ENCODE measurements at places on chromosomes 2 and 18. TPM values are rescaled to one million over a fixed set of nuclear protein-coding genes. Genes with fewer than 3 reads are reported as not detected.

DNA sequence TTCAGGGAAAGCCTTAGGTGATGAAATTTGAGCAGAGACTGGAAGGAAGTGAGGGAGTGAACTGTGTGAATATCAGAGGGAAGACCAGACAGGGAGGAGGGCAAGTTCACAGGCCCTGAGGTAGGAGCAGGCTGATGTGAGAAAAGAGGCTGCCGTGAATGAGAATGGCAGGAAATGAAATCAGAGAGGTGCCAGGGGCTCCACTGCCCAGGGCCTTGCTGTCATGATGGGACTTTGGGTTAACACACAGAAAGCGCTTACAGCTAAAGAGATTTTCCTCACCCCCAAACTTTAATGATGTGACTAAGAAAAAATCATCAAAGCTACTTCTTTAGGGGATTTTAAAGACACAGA lies 53.8 kb downstream of the MARCHF4 start:
- peaks cover 20% of the 10 kb centered on the region for H3K36me3 ChIP-seq
- peak overlapping the region; percentile 99 for H3K27ac ChIP-seq
- DNase-seq: no peak
- H3K4me3 ChIP-seq: peak overlapping the region; percentile 66

GRCh38 chr2:239238839-239239606 lies 161.8 kb downstream of the HDAC4 start:
- peaks cover 2% of the 10 kb centered on the region for H3K27me3 ChIP-seq
- H3K4me1 ChIP-seq: peaks cover 10% of the 10 kb centered on the region
- H3K4me3 ChIP-seq: no peak overlapping the region
- H3K27ac ChIP-seq: no peak overlapping the region
- DNase-seq: no peak

DNA sequence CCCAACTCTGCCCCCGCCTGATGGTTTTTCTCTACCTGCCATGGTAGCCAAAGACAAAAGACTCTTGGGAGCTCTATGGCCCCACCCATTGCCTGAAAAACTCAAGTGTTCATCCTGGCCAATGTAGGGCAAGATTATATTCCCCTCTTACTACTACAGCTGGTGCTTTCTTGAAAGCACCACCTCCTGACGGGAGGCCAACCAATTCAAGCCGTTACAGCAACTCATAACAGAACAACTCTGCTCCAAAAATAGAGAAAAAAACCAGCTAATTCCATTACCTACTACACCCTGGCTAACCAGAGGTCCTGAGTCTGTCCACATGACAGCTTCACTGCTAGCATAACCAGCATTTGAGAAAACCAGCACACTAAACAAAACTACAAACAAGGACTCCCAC lies 127.5 kb upstream of the GAREM1 start:
- no peak overlapping the region for H3K4me3 ChIP-seq
- DNase-seq: no peak
- H3K27me3 ChIP-seq: no peaks in the 10 kb centered on the region
- no peak overlapping the region for H3K27ac ChIP-seq
- no peaks in the 10 kb centered on the region for H3K36me3 ChIP-seq
- no peaks in the 10 kb centered on the region for H3K4me1 ChIP-seq

DNA sequence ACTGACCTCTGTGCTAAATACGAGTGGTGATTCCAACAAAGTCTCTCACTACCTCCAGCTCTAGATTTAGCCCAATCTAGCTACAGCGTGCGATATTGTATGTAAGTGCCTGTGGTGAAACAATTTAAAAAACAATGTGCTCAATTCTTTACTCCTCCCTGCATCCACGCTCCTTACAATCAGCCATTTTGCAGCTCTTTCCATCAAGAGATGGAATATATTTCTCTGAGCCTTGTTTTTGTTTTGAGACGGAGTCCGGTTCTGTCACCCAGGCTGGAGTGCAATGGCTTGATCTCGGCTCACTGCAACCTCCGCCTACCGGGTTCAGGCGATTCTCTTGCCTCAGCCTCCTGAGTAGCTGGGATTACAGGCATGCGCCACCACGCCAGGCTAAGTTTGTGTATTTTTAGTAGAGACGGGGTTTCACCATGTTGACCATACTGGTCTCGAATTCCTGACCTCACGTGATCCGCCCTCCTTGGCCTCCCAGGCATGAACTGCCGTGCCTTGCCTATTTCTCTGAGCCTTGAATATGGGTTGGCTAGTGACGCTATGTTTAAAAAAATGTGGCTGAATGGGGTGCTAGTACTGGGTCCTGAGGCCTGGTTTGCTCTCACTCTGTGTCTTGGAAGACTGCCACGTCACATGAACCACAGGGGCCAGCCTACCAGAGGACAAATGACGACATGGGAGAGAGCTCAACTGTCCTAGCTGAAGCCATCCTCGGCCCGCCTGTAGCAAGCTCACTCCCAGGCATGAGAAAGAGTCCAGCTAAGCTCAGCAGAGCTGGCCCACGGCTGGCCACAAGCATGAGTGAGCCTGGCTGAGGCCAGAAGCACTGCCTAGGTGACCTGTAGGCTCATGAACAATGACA lies 14.8 kb downstream of the WDFY1 start:
- no peak for DNase-seq
- H3K36me3 ChIP-seq: peaks cover 20% of the 10 kb centered on the region
- peaks cover 3% of the 10 kb centered on the region for H3K27me3 ChIP-seq

DNA sequence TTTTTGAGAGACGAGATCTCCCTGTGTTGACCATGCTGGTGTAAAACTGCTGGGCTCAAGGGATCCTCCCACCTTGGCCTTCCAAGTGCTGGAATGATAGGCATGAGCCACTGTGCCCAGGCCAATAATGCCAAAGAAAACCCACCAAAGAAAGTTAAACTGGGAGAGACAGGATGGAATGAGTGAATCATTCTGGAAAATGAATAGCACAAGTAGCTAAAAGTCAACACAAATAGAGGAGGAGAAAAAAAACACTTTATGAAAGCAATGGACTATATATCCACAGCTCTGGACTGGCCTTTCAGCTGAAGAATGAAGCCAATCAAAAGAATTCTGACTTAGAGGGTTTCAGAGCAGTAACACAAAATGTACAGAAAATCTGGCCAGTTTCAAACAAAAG lies 23.9 kb downstream of the IAH1 start:
- peak; percentile 41 for DNase-seq
- peaks cover 45% of the 10 kb centered on the region for H3K36me3 ChIP-seq
- H3K27me3 ChIP-seq: peaks cover 2% of the 10 kb centered on the region
- H3K4me3 ChIP-seq: no peak overlapping the region
- peak overlapping the region; percentile 63 for H3K27ac ChIP-seq
- peaks cover 12% of the 10 kb centered on the region for H3K4me1 ChIP-seq

GRCh38 chr2:30775833-30776232 lies 31.4 kb downstream of the CAPN13 start:
- no peak for DNase-seq
- H3K4me3 ChIP-seq: no peak overlapping the region
- peaks cover 1% of the 10 kb centered on the region for H3K27me3 ChIP-seq
- no peaks in the 10 kb centered on the region for H3K4me1 ChIP-seq

GRCh38 chr2:131520526-131520925 lies 7.2 kb upstream of the CCDC74A start:
- no peaks in the 10 kb centered on the region for H3K36me3 ChIP-seq
- H3K4me3 ChIP-seq: no peak overlapping the region
- H3K4me1 ChIP-seq: no peaks in the 10 kb centered on the region
- no peak overlapping the region for H3K27ac ChIP-seq
- no peak for DNase-seq

DNA sequence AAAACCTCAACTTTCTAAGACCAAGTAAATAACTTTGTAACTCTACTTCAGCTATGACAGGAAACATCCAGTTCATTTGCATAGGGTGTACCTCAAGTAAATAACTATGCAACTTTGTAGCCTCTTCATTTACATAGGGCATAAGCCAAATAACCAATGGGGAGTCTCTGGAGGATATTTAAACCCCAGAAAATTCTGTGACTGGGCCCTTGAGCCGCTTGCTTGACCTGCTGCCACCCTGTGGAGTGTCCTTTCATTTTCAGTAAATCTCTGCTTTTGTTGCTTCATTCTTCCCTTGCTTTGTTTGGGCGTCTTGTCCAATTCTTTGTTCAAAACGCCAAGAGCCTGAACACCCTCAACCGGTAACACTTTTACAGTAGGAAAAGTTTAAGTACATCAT lies 1112.7 kb upstream of the NRXN1 start:
- H3K36me3 ChIP-seq: no peaks in the 10 kb centered on the region
- H3K4me3 ChIP-seq: no peak overlapping the region
- no peak for DNase-seq
- peaks cover 8% of the 10 kb centered on the region for H3K4me1 ChIP-seq

- H3K4me1 ChIP-seq: no peaks in the 10 kb centered on the region
- no peak for DNase-seq
- H3K27ac ChIP-seq: no peak overlapping the region
- no peaks in the 10 kb centered on the region for H3K27me3 ChIP-seq
- H3K4me3 ChIP-seq: no peak overlapping the region
Observed at GRCh38 chr2:41137031-41137430, 685.1 kb upstream of the SLC8A1 start.

The EML4 gene
- total RNA-seq: 33.3 TPM

The GULP1 gene
- 65.3 TPM for total RNA-seq

The TMEM247 gene
- not detected for total RNA-seq

The CDK5R2 gene
- 0.18 TPM for total RNA-seq

The HAAO gene
- total RNA-seq: not detected

The L3MBTL4 gene
- total RNA-seq: not detected

The DSG4 gene
- total RNA-seq: not detected
